Naive thymus-derived CD8-positive, alpha-beta T cell (primary cell): ENCODE measurements at places on chromosomes 13 and 19. TPM values are rescaled to one million over a fixed set of nuclear protein-coding genes. Genes with fewer than 3 reads are reported as not detected.

KASH5 gene
- not detected for total RNA-seq

GRCh38 chr13:114107686-114108081, 24.7 kb downstream of the RASA3 start:
- H3K4me3 ChIP-seq: peak overlapping the region; percentile 85
- peaks cover 82% of the 10 kb centered on the region for H3K4me1 ChIP-seq
- no peak for DNase-seq
- H3K36me3 ChIP-seq: peaks cover 4% of the 10 kb centered on the region
- no peaks in the 10 kb centered on the region for H3K27me3 ChIP-seq
- peak overlapping the region; percentile 37 for H3K27ac ChIP-seq

- H3K4me1 ChIP-seq: no peaks in the 10 kb centered on the region
- DNase-seq: no peak
- H3K4me3 ChIP-seq: no peak overlapping the region
- H3K36me3 ChIP-seq: no peaks in the 10 kb centered on the region
Measured at GRCh38 chr13:105008604-105009003, 1526.9 kb downstream of the EFNB2 start.

DNA sequence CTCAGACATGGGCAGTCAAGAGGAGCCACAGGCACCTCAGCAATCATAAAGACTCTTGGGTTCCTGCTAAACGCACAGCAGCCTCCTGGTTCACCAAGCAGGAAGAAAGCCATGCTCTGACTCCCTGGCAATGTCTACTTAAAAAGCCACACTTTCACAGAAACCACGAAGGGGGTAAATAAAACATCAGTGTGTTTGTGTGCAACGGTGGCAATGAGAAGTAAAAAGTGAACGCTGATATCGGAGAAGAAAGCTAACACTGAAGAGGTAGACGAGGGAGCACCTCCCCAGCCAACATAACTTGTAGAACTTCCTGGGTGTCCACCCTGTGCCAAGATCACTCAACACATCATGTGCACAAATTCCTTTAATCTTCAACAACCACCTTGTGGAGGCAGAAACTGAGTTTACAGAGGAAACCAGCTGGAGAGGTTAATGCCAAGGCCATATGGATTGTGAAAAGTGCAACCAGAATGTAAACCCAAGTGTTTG, 30.2 kb downstream of the HSPH1 start:
- DNase-seq: peak; percentile 4
- peaks cover 6% of the 10 kb centered on the region for H3K36me3 ChIP-seq
- peaks cover 15% of the 10 kb centered on the region for H3K4me1 ChIP-seq
- no peak overlapping the region for H3K4me3 ChIP-seq
- H3K27ac ChIP-seq: no peak overlapping the region

RNF6 gene
- 49.4 TPM for total RNA-seq

DNA sequence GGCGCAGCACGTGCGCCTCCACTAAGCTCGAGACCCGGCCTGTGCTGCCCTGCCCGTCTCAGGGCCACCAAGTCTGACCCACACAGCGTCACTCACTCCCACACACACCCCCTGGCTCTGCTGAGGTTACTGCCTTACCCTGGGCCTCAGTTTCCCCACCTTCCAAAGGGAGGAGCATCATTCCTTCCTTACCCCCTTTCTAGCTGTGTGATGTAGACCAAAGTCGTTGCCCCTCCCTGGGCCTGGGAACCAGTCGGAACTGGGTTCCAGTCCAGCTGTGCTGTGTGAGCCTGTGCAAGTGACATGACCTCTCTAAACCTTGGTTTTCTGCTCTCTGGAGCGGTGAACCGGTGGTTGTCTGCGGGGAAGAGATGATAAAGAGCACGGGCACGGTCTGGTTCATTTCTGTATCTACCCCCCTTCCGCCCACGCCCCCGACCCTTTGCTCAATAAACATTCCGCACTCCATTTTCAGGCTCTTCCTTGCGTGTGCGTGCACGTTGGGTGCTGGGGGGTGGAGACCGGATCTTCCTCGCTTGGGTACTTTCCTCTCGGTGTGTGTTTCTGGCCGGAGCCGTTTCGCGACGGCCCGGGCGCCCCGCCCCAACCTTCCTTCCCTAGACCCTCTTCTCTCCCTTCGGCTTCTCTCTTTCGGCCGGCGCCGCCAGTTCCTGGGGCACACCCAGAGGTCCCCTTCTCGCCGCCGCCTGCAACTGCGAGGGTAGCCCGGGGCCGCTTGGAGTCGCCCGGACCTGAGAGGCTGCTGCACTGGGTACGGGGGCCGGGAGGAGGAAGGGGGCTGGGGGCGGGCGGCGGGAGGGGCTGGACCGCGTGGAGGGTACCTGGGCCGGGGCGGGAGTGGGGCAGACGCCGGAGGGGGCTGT, at the start of gene ZNF581:
ZNF581 (plus strand) TSS at position 647 of the 884 bp plus-strand sequence. CDS start 923 bp downstream, outside the sequence.
- no peaks in the 10 kb centered on the region for H3K27me3 ChIP-seq
- H3K27ac ChIP-seq: peak within 1 kb of the TSS; percentile 99
- peak within 1 kb of the TSS; percentile 99 for H3K4me3 ChIP-seq
- peaks cover 67% of the 10 kb centered on the region for H3K4me1 ChIP-seq
- H3K36me3 ChIP-seq: no peaks in the 10 kb centered on the region

DNA sequence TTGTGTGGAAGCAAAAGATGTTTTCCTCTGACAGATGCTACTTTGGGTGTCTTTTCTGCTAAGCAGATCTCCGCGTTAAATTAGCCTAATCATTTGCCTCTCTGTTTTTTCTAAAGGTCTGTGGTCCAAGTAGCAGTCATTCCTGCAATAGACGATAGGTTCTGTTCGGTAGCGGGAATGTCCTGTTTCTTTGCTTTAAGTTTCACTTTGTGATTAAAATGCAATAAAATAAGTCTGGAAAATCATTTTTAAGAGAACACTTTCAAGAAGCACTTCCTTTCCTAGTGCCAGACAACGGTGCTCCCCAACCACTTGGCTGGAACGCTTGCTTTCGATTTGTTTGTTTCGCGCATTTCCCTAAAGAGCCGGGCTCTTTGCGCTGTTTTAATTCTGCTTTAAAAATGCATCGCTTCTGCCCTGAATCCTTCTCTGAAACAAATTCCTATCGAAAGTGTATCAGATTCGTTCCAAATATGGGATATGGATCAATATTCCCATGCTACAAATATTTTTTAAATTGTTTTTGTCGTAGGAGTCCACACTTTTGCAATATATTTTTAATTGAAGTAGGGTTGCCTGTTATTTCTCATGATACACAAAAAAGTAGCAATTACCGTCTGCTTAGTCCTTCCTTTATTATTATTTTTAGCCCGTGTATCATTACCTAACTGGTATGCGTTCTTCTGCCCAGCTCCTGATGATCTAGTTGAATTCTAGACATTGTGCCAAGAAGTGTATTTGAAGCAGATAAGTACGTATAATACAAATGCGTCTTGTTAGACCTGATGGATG, 14.2 kb downstream of the ZIC2 start:
- peaks cover 68% of the 10 kb centered on the region for H3K27me3 ChIP-seq
- no peak overlapping the region for H3K27ac ChIP-seq
- peaks cover 9% of the 10 kb centered on the region for H3K4me1 ChIP-seq
- no peak overlapping the region for H3K4me3 ChIP-seq

FBXO27 gene
- not detected for total RNA-seq

DNA sequence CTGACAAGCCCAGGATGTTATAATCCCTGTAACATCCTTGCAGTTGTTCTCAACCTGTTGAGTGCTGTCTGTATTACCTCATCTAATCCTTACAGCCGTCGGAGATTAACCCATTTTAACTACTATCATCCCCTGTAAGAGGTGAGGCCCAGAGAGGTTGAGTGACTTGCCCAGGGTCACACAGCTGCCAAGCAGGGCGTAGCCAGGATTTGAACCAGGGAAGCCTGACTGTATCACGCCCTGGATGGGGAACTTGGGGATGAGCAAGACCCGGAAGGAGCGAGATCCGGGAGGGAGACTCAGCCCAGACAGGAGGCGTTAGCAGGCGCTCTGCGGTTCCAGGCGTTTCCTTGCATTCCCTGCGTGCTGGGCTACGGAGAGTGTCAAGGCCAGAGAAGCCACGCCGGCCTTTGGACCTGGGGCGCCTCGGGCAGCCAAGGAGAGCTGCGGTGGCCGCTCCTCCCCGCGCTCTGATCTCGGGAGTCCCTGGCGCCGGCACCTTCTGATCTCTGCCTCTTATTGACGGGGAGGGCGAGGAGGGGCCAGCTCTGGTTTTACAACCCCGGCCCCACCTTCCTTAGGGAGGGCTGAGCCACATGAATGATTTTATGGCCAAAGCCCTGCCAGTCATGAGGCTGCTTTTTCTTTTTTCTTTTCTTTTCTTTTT, 6.2 kb downstream of the SULT2B1 start:
- no peaks in the 10 kb centered on the region for H3K36me3 ChIP-seq
- H3K27me3 ChIP-seq: peaks cover 3% of the 10 kb centered on the region
- H3K27ac ChIP-seq: no peak overlapping the region

DNA sequence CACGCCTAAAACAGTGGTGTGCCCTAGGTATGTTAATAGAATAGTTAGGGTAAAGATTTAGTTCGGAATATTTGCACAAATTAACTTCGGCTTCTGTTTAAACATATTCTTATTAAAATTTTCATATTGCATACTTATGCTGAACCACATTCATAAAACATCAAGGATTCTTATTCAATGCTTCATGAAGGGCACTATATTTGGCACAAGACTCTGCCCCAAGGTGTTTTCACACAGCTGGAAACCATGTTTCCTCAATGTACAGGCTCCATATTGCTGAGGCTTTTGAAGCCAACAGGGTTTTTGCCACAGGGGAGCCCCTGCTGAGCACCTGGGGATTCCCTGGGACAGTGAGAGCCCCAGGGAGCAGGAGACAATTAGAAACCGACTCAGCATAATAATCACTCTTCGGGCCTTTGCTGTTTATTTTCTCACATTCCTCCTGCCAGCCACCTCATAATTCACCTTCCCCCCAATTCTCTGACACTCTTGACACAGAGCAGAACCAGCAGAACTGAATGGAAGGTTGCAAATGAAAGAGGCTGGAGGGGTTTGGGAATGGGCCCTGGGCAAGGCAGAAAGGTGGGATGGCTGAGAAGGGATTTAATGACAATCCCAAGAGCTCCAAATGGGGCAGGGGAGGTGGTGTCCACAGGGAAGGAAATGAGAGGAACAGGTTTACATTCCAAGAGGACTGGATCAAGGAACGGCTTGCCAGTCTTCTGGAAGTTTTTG, 72.3 kb upstream of the POMP start:
- H3K36me3 ChIP-seq: no peaks in the 10 kb centered on the region
- H3K4me1 ChIP-seq: peaks cover 11% of the 10 kb centered on the region
- no peak for DNase-seq
- H3K27me3 ChIP-seq: peaks cover 7% of the 10 kb centered on the region
